Retinal pigment epithelial cell (primary cell): ENCODE measurements at places on chromosomes 6 and 20.
A peak's percentile ranks its signal among the peaks of the same experiment; 100 is the strongest.

- DNase-seq = no peak
Measured at GRCh38 chr20:48645666-48646065, 182.1 kb downstream of the PREX1 start.

GRCh38 chr20:36745234-36745926 lies 510 bp downstream of the NDRG3 start:
- DNase-seq = no peak

GRCh38 chr6:159233365-159234101 lies 64.3 kb downstream of the FNDC1 start:
- DNase-seq = no peak

GRCh38 chr20:53028337-53029007 lies 56.3 kb downstream of the TSHZ2 start:
- no peak for DNase-seq

DNA sequence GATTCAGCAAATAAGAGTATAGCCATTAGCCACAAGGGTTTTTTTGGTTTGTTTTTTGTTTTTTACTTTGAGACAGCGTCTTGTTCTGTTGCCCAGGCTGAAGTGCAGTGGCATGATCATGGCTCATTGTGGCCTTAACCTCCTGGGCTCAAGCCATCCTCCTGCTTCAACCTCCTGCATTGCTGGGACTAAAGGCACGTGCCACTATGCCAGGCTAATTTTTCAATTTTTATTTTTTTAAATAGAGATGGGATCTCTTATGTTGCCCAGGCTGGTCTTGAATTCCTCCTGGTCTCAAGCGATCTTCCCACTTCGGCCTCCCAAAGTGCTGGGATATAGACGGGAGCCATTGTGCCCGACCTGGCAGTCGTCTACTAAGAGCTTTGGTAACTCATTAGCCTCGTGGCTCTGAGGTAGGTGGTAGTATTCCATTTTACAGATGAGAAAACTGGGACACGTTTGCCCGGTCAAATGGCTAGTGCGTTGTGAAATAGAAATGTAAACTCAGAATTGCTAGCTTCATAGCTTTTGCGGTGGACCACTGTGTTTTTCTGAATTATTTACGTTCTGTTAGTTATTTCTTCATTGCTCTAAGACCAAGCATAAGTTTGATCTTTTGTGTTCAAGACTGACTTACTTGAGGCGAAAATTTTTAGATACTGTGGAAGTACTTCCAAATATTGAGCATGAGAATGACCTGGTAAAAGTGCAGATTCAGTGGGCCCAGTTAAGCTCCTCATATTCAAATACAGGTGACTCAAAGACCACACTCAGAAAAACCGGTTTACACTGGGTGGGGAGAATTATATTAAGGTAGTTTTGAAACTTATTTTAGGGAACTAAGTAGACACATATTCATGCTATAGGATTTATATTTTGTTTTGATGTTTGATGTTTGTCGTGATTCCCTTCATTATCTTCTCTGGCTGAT lies 2.1 kb downstream of the PANK2 start:
- no peak for DNase-seq

GRCh38 chr6:167311286-167311685 lies 13.6 kb upstream of the TTLL2 start:
- DNase-seq = no peak

DNA sequence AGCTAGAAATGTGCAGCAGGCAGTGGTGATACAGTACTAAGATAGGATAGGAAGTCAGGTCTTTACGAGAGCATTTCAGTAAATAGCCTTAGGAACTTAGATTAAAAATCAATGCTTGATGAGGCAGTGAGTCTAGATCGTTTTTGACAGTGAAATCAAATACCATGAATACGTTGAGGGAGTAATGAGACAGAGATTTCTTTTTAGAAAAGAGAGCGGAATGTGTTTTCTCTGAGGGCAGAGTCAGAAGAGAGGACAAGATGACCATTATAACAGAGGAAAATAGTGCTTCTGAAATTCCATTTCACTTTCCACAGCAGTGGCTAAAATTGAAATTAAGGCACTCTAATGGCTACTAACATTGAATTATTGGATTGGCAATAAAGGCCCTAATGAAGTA lies 339.6 kb downstream of the UTRN start:
- DNase-seq = no peak

DNA sequence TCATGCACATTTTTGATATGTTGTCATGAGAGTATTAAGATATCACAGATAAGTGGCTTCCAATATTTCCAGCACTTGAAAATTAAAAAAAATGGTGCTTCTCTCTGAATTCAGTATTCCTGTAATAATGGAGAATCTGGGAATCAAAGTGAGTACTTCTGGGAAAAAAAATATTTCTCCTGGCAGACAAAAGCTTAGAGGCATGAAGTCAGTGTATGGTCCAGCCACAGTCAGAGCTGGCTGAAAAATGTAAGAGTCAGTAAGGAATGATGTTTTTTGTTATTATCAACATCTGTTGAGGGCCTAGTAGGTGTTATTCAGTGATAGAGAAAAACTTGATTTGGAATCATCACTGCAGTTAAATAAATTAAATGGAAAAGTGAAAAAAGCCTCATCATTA lies 3.2 kb upstream of the RFPL4B start:
- DNase-seq = no peak

- DNase-seq = no peak
Measured at GRCh38 chr6:68911811-68912210, 276.7 kb downstream of the ADGRB3 start.

DNA sequence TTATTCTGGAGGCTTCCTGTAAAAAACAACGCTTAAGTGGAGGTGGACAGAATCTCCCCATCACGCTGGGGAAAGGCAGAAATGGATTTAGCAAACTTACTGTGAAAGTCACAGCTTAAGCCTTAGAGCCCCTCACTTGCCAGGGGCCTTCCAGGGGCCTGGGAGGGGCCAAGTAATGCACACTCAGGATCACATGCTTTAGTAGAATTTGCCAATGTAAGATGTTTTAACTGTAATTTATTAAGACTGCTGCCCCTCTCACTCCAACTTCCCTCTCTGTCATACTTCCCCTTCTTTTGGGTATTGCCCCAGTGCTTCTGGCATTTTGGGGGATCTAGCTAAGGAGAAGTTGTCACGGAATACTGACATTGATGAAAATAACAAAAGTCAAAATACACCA lies 12.6 kb upstream of the ADA start:
- DNase-seq = peak; percentile 58

- DNase-seq = peak; percentile 85
Measured at GRCh38 chr20:17875106-17875980, 93.3 kb downstream of the SNX5 start.
